Left renal pelvis (tissue), 4 donors: ENCODE measurements at places on chromosomes 5 and 9. TPM values are rescaled to one million over a fixed set of nuclear protein-coding genes. Genes with fewer than 3 reads are reported as not detected.

RECK gene
- 31.6 TPM for polyA plus RNA-seq

CORO2A gene
- 2.1 TPM for polyA plus RNA-seq

OR13C3 gene
- polyA plus RNA-seq = not detected

PLPP6 gene
- 15.5 TPM for polyA plus RNA-seq

UBLCP1 gene
- polyA plus RNA-seq = 49.8 TPM

SPINK7 gene
- 1.1 TPM for polyA plus RNA-seq

PAM gene
- 182 TPM for polyA plus RNA-seq

DNA sequence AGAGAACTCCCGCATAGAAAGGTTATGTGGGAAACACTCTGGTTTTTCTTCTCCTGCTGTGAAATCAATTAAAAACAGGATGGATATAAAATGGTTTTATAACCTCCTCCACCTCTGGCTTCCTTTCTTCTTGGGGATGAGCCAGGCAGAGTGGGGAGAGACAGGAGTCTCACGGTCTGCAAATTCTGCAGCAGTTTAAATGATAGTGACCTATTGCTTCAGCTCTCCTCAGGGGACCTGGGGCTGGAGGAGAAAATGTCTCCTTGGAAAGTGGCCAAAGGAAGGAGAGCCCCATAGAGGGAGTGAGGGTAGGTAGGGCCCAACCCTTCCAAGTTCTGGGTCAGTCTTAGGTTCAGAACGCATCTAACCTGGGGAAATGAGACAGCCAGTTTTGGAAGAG is 118.8 kb downstream of the MTX3 start:
- DNase-seq = no peak

DNA sequence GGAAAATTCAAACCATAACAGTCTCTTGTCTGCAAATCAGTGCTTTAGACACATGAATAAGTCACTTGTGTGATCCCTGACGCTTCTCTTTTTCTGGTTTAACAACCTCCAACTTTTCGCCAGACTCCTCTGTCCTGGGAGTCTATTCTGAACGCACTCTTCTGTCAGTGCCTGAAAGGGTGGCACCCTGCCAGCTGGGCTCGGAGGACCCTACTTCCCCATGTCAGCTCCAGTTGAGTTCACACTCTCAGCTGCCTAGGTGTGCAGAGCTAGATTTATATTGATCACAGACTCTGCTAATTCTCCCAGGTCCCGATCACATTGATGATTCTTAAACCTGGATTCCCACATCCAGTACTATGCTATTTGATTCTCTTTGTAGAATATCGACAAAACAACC is 649.1 kb downstream of the BNC2 start:
- no peak for DNase-seq

DNA sequence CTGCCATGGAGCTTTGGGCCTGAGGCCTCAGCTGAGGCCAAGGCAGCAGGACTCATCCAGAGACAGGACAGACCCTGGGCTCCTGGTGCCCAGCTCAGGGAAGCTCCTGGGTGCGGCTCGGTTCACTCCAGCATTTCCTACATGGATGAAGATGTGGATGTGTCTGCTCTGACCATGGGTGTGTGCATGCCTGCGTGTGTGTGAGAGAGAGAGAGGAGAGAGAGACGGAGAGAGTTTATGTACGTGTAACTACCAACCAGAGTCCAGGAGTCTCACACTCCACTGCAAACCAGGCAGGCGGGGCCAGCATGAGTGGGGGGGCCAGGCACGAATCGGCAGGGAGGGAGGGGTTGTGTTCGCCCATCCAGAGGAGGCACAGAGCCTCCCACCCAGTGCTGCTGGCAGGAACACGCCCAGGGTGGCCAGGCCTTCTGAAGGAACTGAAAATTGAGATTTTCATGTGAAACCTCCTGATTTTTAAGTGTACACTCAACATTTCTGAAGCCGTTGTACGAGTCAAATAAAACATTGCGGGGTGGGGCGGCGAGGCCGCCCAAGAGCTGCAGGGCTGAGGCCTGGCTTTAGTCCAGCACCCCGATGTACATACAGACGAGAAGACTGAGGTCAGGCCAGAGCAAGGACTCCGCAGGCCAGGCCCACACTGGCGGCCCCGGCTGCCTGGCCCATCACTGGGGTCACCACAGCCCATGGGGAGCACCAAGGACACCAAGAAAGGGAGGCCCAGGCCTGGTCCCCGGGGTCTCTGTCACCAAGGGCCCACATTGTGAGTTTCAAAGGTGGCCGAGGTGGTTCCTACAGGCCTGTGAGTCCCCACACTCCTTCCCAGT is 88.7 kb downstream of the ADAMTS2 start:
- no peak for DNase-seq

DNA sequence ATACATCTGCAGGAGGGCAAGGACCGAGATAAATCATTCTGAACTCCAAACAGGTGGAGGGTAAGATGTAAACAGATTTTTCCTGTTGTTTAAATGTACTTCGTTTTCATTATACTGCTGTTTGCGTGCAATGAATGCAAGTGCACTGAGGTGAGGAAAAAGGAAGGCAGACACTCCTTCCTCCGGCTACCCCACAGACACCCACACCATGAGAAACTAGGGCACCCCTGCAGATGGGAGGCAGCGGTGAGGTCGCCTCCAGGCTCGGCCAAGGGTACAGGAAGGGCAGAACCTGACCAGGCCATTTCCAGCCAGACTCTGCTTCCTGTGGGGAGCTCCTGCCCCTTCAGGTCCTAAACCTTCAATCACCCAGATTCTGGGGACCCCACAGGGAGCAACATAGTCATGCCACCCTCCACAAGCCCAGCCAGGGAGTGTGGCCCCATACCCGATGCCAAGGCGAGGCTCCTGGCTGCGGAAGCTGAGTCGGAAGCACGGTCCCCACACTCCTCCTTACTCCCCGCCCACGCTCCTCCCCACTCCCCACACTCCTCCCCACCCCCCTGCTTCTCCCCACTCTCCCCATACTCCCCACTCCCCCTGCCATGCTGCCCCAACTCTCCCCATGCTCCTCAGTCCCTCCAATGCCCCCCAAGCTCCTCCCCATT is 37.1 kb downstream of the VAV2 start:
- no peak for DNase-seq

DNA sequence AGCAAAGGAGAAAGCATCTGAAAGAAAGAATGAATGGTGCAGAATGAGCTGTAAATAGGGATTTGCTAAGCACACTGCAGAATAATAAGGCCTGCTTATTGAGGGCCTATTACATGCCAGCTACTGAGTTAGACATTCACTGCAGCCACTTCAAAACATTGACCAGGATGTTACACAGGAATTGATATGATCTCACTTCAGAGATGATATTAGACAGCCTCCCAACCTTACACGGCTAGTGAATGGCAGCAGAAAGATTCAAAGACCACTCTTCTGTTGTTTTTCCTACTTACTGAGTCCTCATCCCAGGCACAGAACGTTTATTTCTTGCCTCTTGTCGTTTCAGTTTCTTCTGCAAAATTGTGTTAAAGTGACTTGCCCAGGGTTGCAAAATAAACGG is 1209.9 kb upstream of the WWC1 start:
- no peak for DNase-seq

GRCh38 chr9:124482431-124483031 is 24.7 kb downstream of the NR5A1 start:
- no peak for DNase-seq
